ENCODE measurements at places on chromosomes 5 and 9.
A peak's percentile ranks its signal among the peaks of the same experiment; 100 is the strongest.

DNA sequence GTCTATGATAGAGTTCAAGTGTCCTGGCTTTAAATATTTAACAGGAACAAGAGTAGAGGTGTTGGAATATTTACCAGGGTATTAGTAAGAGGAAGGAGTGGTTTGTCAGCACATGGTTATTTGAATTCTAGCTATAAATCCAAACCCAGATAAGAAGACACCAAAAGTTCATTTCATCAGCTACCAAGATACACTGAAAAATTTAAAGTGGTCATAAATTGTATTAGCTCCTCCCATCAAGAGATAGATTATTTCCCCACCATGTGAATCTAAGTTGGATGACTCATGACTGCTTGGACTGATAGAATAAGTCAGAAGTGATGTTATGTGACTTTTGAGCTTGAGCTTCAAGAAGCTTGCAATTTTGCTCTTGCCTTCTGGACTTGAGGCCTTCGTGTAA lies 72.1 kb upstream of the GRAMD2B start:
- peak; percentile 7 for DNase-seq

DNA sequence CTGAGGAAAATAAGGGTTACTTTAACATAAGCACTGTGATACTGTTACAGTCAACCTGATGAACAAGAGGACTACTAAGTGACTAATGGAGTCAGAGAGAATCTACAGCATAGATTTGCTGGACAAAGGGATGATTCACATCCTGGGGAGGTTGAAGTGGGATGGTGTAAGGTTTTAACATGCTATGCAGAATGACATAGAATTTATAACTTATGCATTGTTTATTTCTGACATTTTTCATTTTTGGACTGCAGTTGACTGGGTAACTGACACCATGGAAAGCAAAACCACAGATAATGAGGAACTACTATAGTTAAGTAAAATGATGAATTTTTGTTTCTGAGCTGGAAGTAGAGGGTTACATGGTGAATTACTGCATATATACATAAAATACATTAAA lies 389.2 kb downstream of the MAT2B start:
- no peak for DNase-seq

DNA sequence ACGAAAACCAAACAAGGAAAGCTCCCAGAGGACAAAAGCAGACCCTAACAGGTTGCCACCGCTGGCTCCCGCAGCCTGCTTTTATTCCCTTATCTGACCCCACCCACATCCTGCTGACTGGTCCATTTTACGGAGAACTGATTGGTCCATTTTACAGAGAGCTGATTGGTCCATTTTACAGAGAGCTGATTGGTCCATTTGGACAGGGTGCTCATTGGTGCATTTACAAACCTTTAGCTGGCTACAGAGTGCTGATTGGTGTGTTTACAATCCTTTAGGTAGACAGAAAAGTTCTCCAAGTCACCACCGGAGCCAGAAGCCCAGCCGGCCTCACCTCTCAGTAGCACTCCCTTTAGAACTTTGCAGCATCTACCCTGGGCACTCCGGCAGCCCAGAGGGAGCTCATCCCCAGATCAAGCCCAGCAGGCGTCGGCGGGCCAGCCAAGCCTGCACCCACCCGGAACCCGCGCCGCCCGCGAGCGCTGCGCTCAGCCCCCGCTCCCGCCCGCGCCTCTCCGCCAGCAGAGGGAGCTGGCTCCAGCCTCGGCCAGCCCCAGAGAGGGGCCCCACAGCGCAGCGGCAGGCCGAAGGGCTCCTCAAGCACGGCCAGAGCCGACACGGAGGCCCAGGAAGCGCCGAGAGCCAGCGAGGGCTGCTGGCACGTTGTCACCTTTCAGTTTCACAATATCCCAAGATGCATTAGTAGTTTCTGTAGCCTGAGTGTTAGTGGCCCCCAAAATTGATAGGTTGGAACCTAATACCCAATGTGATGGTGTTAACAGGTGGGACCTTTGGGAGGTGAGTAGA lies 35.3 kb upstream of the CLPTM1L start:
- no peak for DNase-seq

GRCh38 chr9:78835928-78836450 lies 539.1 kb downstream of the PSAT1 start:
- DNase-seq, result no peak

DNA sequence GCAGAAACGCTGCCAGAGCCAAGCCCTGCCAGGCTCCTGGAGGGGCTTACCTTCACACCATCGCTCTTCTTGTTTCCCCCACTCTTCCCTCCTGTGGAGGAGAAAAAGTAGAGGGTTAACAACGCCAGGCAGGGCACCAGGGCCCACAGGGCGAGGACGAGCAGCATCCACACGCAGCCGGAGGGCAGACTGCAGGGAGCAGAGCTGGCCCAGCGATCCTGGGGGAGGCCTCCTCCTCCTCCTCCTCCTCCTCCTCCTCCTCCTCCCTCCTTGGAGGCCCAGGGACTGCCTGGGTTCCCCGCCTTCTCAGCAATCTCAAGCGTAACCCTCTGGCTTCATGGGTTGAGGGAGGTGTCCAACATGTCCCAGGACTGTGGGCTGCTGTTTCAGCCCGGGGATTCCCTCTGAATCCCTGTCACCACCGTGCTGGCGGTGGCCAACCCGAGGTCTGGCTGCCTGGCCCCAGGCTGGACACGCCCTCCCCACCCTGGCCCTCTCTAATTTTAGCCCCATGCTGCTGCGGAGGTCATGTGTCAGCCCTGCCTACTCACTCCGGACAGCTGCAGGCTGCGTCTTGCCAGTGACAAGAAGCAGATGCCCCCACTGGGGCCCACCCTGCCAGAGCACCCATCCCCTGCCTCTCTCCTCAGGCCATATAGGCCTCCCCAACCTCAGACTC lies 44.3 kb downstream of the CAMK2A start:
- DNase-seq, result no peak

DNA sequence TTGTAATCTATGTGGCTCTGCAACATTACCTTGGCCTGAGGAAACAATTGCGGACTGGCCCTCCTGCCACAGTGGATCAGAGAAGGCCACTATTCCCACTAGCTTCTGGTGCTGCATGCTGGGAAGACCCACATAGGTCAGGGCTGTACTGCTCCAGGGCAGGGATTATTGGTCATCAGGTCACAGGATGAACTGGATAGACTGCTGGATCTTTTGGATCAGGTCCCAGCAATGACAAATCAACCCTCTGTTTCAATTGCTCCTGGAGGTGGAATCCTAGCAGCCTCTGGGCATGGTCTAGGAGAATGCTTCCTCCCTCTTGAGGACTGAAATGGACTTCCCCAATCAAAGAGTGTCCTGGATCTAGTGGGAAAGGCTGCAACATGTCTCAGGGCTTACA lies 66.7 kb upstream of the PHF24 start:
- DNase-seq, result no peak

- DNase-seq, result no peak
Measured at GRCh38 chr9:129482521-129483414, 138.1 kb downstream of the C9orf50 start.

DNA sequence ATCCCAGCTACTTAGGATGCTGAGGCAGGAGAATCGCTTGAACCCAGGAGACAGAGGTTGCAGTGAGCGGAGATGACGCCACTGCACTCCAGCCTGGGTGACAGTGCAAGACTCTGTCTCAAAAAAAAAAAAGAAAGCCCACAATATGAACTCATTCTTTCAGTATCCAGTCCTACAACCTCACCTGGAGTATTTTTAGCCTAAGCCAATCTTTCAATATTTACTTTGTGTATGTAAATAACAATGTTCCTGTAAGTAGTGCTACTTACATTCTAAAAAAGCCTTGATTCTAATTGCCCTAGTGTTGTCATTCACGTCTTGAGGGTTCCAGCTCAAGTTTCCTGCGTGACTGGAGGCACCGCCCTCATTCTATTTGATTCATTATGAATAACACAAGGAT lies 62.0 kb downstream of the BHMT start:
- DNase-seq, result no peak

GRCh38 chr9:133647765-133648469 lies 11.8 kb downstream of the DBH start:
- no peak for DNase-seq

Data from brain pericyte (primary cell).